ENCODE measurements at places on chromosomes 2 and 18.

DNA sequence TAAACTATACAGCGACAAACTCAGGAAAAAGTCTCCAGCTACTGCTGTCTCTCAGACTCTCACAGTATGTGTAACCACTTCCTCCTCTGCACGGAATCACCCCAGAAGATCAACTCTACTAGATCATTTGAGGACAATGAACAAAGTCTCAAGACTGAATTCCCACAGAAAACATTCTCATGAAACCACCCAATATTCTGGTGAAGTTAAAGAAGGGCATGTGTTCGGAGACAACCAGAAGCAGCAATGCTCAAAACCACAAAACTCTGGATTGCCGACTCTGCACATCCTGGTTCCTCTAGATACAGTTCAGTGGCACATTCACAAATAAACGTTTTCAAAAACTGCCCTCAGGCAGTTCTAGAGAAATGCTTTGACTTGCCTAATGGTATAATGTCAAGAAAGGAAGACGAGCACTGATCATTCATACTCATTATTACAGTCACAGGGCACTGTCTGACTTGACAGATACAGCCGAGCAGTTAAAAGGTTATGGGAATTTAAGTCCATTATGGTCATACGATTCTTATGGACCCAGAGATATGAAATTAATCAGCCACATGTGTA is 91.9 kb upstream of the STK17B start:
- DNase-seq = peak; percentile 79

DNA sequence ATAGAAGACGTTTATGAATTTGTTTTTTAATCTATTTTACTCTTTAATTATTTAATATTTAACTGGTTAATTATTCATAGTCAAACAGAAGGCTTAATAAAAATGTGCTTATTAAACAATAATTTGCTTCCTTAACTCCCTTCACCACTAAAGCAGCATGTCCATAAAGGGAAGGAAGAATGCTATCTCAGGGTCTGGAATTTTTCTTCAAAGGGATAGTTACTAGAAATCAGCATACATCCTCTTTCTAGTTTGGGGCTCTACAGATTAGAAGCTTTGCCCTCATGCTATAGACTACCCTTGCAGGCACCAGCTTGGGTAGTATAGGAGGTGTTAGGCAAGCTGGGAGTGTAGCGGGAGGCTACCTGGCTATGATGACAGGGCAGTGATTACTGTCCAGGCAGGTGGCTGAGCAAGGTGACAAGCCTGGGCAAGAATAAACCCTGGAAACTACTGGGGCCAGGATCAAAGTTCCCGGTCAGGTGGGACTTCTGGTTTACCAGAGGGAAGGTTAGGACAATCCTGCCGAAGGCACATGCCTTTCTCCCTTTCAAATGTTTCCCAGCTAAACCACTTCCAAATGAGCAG is 276.0 kb upstream of the REV1 start:
- no peak for DNase-seq

- no peak for DNase-seq
These were observed 110.2 kb upstream of the UNC80 start for GRCh38 chr2:209661286-209661894.

- DNase-seq = no peak
These were observed 4.9 kb upstream of the NEUROD1 start for GRCh38 chr2:181685150-181685688.

DNA sequence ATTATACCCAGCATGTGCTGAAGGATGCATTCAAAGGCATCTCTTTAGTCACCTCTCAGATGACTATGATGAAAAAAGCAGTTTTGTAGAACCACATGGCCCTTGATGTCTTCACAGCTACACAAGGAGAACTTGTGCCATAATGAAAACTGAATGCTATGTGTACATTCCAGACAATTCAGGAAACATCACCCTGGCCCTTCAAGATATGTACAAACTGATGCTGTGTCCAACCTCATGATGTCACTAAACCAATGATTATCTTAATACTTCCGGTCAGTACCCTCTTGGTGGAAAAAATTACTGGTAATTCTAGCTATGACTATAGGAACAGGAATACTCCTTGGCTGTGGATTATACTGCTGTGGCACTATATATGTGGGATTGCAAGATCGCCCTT is 20.0 kb downstream of the DUSP11 start:
- DNase-seq = no peak

- DNase-seq = peak; percentile 39
These were observed 1517.5 kb upstream of the ZEB2 start for GRCh38 chr2:146037334-146037870.

Measured in fibroblast of skin of scalp (primary cell).